ENCODE measurements at places on chromosomes 2 and 18.

GRCh38 chr2:8255448-8255800 is 426.4 kb upstream of the ID2 start:
- no peak for DNase-seq

GRCh38 chr2:112019569-112019982 is 35.5 kb upstream of the TMEM87B start:
- DNase-seq: no peak

GRCh38 chr2:191995285-191995684 is 148.4 kb upstream of the CAVIN2 start:
- DNase-seq: no peak

GRCh38 chr2:238632181-238633060 is 205.7 kb downstream of the ASB1 start:
- DNase-seq: no peak

DNA sequence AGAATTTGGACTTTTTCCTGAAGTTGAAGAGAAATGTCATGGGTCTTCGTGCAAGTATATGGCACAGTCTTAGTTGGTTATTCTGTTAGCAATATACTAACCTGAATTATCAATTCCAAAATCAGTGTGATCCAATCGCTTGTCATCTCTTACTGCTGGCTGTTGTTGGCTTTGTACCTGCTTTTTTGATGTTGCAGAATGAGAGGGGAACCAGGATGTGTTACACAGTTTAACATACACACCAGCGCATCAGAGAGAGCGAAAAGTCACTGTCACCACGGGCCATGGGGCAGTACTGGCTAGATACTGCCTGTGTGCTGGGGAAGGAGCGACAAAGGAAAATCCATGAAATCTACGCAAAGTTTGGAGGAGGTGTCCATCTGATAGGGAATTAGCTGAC is 59.3 kb upstream of the SPP2 start:
- no peak for DNase-seq

DNA sequence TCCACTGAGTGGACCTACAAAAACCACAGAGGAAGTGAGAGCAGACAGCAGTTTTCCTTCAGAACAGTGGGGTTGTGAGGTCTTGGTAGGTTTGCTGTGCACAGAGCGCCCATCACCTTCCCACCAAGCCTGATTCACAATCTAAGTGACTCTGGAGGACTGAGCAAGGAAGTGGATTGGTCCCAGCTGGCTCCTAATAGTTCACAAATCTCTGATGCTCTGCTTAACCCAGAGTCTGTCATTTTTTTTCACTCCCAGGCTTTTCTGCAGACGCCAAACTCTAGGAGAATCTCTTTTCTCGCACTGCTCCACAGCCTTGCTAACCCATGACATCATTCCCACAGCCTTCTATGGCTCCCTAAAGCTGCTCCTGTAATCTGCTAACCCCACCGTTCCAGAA is 280.4 kb downstream of the C1D start:
- no peak for DNase-seq

DNA sequence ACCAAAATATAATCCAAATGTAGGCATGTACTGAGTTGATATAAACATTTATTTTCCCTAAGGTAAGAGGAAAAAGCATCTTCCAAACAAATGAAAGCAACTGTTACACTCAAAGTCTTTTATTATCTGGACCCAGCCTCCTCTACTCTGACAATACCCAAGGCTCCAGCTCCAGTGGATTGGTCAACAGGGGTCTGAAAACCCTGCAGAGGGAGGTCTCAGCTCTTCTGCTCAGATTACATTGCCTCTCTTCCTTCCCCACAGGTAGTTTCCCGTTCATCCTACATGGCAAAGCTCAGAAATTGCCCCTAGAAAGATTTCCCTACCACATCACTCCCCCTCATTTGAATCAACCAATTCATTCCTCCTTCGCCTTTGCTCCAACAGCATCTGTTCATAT is 457.0 kb downstream of the METTL4 start:
- DNase-seq: no peak

DNA sequence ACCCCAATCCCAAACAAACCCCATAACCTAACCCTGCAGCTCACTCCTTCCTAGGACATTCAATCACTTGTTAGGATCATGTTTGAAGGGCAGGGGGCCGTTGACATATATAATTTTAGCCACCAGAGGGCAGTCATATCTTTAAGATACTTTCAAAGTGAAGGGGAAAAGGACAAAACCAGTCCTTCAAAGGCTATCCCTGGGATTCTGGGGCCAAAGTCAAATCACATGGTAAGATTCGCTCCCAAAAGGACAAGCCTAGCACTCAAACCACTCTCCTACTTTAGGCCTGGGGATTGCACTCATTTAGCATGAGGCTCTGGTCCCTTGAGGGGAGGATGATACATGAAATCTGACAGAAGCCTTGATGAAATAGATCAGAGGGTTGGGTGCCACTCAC is 44.6 kb downstream of the HAUS1 start:
- peak; percentile 39 for DNase-seq

GRCh38 chr2:51781691-51782090 is 749.8 kb upstream of the NRXN1 start:
- no peak for DNase-seq

GRCh38 chr2:67840460-67841068 is 222.2 kb downstream of the C1D start:
- peak; percentile 78 for DNase-seq

DNA sequence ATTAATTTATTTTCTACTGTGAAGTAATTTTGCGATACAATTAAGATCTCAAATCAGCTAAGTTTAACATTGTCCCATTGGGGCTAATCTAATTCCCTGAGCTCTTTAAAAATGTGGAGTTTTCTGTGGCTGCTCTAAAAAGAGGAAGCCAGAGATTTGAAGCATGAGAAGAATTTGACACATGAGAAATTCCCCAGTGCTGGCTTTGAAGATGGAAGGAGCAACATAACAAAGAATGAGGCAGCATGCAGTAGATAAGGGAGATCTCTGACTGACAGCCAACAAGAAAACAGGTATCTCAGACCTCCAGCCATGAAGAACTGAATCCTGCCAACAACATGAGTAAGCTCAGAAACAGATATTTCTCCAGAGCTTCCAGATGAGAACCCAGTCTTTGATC is 308.4 kb downstream of the ZNF804A start:
- DNase-seq: no peak

- no peak for DNase-seq
These were observed 68.1 kb upstream of the TCF7L1 start for GRCh38 chr2:85064927-85065577.

DNA sequence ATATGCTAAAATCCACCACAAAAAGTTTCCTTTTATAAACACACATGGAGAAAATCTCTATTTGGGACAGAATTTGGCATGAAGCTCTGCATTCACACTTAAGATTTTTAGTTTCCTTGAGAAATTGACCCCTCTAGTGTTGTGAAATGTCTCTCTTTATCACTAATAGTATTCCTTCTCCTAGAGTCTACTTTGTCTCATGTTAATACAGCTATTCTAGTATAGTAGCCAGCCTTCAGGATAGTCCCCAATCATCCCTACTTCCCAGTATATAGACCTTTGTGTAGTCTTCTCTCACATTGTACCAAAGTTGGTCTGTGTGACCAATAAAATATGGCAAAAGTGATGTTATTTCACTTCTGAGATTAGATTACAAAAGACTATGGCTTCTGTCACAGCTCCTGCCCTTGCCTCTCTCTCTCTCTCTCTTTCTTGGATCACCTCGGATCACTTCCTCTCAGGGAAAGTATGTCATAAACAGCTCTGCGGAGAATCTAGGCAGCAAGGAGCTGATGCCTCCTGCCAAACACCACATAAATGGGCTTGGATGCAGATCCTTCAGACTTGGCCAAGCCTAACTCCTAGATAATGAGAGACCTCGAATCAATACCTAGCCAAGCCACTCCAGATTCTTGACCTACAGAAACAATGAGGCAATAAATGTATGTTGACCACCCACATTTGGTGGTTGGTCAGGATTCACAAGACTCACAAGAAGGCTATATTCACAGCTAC is 59.7 kb upstream of the NABP1 start:
- no peak for DNase-seq

GRCh38 chr2:120936476-120937334 is 201.0 kb downstream of the GLI2 start:
- no peak for DNase-seq

- DNase-seq: no peak
These were observed 5.7 kb downstream of the ELAC1 start for GRCh38 chr18:50973367-50974126.

DNA sequence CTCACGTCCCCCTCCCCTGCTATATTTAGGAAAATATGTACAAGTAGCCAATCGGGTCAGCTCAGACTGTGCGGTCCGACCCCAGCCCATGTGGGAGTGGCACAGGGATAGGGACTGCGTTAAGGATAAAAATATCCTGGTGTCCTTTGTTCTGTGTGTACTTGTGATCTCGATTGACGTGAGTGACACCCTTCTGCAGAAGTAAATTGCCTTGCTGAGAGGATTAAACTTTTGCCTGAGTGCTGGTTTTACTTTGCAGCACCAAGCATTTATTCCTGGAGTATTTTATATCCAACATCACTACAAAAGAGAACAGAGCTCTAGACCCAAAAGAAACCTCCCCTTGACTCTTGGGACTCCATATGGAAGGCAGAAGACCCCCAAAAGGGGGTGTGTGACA is 28.0 kb upstream of the RALBP1 start:
- DNase-seq: no peak

GRCh38 chr2:65081232-65081685 is 25.0 kb downstream of the CEP68 start:
- no peak for DNase-seq

- DNase-seq: no peak
These were observed 56.1 kb downstream of the DYNAP start for GRCh38 chr18:54647176-54647575.

GRCh38 chr2:227415538-227416424 is 28.0 kb upstream of the SCYGR1 start:
- DNase-seq: no peak

- DNase-seq: no peak
These were observed 3.9 kb downstream of the MARCO start for GRCh38 chr2:118945881-118946280.

DNA sequence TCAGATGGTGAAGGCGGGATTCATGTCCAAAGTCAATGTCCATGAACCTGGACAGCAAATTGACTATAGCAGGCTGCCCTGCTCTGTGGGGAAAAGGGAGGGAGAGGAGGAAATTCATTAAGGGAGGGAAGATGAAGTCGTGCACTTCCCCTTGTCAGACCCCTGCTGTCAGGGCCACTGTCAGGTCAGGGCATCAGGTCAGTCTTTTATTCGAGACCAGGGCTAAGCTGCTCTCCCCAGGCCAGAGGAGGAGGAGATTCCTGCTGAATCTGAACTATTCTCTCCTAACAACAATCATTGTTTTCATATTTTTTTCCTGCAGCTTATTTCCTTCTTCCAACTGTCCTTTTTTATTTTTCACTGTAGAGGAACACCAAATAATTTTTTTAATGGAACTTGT is 17.2 kb downstream of the CNDP1 start:
- DNase-seq: no peak

GRCh38 chr2:237471438-237472186 is 15.4 kb upstream of the MLPH start:
- no peak for DNase-seq

DNA sequence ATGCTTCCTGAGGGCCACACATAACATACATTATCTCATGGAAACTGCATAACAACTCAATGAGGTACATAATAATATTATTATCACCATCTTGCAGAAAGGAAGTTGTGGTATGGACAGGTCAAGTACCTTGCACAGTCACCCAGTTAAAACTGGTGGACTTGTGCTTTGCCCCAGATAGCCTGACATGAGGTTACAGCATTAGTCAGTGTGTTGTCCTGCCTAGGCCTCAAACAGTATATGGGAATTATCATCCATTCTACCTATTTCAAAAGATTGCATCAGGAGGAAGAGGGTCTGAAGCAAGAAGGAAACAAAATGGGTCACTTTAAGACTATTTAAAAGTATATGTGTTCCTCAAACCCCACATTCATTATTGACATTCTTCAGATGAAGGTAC is 5.4 kb upstream of the ANTXR1 start:
- no peak for DNase-seq

GRCh38 chr18:58604311-58604710 is 24.6 kb downstream of the ALPK2 start:
- no peak for DNase-seq

- DNase-seq: no peak
These were observed 285.9 kb downstream of the FBXO15 start for GRCh38 chr18:73861771-73862170.

DNA sequence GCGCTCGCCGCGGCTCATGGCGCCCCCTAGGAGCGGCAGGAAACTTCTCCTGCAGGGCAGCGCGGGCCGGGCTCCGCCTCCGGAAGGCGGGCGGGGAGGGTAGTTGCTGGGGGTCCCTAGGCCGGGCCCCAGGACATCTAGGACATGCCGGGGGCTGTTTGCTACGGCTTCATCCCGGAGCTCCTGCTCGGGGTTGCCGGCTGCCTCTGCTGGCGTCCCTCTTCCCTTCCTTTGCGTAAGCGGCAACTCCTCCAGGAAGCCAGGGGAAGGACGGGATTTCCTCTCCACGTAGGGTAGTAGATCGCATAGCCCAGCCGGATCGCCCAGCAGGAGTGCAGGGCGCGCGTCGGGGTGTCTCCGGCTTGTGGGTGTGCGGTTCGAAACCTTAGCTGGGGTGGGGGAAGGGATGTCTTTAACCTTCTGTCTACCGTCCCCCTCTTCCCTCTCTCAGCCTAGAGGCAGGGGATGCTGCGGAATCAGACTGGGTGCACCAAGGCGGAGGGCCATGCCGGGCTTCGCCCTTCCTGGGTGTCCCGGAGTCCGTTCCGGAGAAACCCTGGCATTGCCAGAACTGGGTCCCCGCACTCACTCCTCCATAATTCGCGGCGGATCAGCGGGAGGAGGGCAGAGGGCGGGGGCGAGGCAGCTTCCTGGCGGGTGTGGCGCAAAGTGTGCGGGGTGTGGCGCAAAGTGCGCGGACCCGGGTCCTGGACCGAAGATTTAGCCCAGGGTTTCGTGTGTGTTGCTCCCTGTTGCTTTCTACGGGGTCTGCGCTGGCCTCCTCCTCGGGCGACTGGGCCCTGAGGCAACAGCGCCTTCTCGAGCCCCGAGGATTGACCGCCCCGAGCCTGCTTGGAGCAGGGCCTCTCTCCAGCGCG is 12.2 kb upstream of the SKOR2 start:
- DNase-seq: no peak

GRCh38 chr2:233089851-233090250 is 29.7 kb downstream of the INPP5D start:
- DNase-seq: no peak

GRCh38 chr2:195047955-195048354 is 609.1 kb upstream of the SLC39A10 start:
- no peak for DNase-seq

Measured in ovary (tissue), 10 donors.